K562 (cell line): ENCODE measurements at places on chromosomes 4 and X.
A peak's percentile ranks its signal among the peaks of the same experiment; 100 is the strongest.

DNA sequence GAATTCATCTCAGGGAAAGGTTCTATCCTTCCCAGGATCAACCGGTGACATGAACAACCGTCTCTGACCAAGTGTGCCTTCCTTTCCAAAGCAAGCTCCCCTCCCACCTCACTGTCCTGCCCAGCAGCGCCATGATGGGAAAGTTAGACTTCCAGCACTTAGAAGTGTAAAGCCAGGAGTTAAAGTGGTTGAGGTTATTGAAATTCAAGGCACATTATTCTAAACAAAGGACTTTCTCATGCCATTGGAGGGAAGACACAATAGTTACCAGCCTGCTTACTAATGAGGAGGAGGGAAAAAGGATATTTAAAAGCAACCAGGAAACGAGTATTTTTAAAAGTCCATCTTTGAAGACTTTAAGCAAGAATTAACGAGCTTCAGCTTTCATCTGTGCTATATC, 96.8 kb downstream of the NSUN7 start:
- no peak for DNase-seq

DNA sequence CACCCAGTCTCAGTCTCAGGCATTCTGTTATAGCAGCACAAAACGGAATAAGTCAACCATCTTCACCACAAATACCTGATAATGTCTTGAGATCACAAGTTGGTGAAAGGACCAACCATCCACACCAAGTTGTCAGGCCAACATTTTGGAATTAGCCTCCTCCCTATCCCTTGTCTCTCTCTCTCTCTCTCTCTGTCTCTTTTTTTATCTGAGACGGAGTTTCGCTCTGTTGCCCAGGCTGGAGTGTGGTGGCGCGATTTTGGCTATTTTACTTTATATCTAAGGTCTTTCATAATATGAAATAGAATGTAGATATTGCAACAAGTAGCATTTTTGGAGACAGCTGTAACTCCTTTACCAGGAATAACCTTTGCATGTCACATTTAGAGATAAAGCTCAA, 15.7 kb downstream of the ADH1A start:
- no peak for DNase-seq

DNA sequence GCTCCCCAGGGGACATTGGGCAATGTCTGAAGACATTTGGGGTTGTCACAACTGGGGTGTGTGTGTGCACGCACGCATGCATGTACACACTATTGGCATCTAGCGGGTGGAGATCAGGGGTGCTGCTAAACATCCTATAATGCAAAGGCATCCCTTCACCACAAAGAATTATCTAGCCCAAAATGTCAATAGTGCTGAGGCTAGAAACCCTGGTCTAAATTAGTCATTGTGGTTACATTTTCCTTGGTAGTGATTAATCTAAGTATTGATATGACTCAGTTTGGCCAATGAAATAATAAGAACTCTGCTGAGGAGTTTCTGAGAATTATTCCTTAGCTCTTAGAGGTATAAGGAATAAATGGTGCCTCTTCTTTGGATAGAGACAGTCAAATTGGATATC, 200.2 kb downstream of the CLCN4 start:
- no peak for DNase-seq

DNA sequence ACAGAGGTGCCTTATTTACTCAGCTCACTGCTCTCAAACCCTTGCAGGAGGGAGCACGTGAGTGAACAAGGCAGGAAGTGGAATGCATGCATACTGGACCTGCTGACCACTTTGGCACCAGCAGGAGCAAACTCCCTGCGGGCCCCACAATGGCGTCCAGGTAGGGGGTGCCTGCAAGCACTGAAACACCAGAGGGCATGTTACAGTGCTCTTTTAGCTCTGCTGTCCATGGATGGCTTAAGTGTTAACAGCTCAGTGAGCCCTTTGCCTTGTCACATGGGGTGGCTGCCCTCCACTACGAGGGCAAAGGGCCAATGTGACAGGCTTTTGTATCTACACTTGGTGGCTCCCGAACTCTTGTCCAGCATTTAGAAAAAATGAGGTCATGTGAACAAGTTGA, 199.5 kb upstream of the UGT8 start:
- no peak for DNase-seq

DNA sequence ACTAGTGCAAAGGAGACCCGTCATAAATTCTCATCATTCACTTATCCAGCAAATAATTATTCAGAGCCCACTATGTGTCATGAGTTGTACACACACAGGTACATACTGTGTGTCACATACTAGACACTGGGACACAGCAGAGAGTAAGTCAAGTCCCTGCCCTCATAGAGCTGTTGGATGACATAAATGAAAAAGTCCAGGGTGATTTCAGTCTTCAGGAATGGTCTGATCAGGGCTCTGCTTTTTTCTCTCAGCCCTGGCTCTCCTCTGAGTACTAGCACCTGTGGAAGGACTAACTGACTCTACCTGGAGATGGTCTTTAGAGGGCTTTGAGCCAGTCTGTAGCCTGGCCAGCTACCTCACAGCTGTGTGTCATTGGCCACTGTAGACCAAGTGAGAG, 198.0 kb upstream of the LEF1 start:
- no peak for DNase-seq

GRCh38 chr4:25813448-25814106, 49.2 kb downstream of the SEL1L3 start:
- DNase-seq, result no peak

- DNase-seq, result no peak
Measured at GRCh38 chr4:106691749-106692148, 323.2 kb upstream of the GIMD1 start.

DNA sequence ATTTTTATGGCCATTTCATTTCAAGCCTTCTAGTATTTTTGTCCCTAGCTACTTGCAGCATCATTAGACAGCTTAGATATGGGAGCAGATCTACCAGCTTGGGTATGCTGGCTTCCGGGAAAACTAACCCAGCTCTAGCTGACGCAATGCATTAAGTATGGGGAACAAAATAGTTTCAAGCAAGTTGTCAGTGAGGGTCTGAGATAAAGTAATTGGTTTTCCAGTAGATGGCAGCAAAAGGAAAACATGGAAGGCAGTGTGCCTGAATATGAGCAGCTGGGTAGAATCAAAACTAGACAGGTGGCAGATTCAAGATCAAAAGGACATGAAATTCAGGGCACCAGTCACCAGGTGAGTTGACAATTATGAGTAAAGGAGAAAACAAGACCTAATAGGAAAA, 340.9 kb upstream of the CTSO start:
- DNase-seq, result no peak

GRCh38 chr4:126242679-126243390, 928.1 kb downstream of the FAT4 start:
- DNase-seq, result no peak

GRCh38 chrX:150100261-150100660, 162.0 kb upstream of the EOLA2 start:
- no peak for DNase-seq

DNA sequence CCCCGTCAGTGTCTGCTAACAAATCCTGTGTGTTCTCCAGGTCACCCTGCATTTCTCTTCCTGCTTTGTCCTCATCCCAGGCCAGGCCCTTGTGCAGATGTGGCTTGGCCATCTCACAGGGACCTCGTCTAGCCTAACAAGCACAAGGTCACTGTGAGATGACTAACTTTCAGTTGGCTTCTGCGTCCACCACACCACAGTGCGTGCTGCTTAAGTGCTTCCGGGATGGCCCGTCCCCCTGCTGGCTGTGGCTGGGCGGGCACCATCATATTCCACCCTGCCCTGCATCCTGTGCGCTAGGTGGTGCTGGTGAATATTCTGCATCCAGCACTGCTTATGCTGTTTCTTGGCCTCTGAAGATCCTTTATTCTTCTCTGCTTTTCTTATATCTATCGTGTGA, 33.8 kb downstream of the RBBP7 start:
- peak; percentile 20 for DNase-seq

GRCh38 chr4:84578540-84579402, 4.2 kb upstream of the CDS1 start:
- no peak for DNase-seq

- DNase-seq, result peak; percentile 12
Measured at GRCh38 chr4:164937576-164938270, 39.7 kb downstream of the TRIM61 start.

- no peak for DNase-seq
Measured at GRCh38 chr4:14615671-14616070, 386.6 kb upstream of the CPEB2 start.
